ENCODE measurements at places on chromosomes 4 and X.

- no peak for DNase-seq
These were observed 542 bp downstream of the RNF150 start for GRCh38 chr4:141132709-141133145.

DNA sequence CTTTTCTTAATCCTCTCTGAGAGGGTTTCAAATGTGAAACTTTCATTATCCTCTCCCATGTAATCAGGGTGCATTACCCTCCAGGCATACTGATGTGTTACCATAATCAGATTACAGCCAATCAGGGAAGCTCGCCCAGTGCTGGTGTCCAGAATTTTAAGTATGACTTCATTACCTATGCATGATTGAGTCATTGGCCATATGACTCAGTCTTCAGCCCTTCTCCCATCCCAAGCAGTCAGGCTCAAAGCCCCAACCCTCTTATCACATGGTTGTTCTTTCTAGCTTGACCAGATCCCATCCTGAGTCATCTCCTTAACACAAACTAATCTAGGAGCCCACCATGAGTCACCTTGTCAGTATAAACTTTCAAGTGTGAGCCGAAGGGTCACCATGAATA lies 1668.1 kb upstream of the AGA start:
- DNase-seq = no peak

DNA sequence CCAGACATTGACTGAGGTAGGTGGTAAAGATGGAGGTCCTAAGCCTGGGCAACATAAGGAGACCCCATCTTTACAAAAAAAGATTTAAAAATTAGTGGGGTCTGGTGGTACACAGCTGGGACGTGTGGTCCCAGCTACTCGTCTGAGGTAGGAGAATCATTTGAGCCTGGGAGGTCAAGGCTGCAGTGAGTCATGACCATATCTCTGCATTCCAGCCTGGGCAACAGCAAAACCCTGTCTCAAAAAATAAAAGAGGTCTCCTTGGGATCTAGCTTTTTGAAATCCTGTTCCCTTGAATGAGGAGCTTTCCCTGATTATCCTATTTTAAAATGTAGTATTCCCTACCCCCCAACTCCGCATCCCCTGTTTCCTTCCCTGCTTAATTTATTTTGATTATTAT lies 78.7 kb upstream of the OGT start:
- no peak for DNase-seq

DNA sequence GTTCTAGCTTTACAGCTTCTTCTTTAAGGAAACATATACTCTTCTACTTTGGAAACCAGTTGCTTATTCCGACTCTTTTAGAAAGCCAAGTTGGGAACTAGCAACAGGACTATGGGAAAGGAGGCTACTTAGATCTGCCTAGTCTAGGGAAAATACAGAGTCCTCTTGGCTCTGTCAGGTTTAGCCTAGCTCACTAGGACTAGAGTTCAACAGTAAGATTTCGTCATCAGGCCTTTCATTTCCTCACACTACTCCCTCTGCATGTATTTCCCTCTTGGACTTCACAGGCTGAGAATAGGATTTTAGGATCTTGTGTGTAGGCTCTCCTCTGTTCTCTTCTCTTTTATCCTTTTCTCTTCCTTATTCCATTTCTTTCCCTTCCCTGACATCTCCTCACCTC lies 409.8 kb downstream of the AR start:
- no peak for DNase-seq

GRCh38 chr4:138728566-138728965 lies 287.0 kb upstream of the NOCT start:
- no peak for DNase-seq

GRCh38 chr4:137678796-137679195 lies 146.5 kb upstream of the PCDH18 start:
- no peak for DNase-seq

GRCh38 chrX:71976753-71977152 lies 66.1 kb downstream of the NHSL2 start:
- DNase-seq = no peak

DNA sequence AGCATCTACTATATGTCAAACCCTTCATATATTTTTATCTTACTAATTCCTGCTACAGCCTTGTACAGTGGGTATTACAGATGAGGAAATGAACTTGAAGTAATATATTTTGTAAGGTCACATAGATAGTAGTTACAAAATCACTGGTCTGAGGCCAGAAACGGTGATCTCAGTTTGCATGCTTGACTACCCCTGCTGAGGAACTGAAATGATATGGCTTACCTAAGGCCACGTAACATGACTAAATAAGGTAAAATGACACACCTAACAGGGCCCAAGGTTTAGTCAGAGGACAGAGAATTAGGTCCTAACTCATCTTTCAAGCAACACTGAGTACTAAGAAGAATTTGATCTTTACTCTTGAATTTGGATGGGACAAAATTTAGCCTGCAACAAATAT lies 1.5 kb upstream of the COMMD8 start:
- no peak for DNase-seq

DNA sequence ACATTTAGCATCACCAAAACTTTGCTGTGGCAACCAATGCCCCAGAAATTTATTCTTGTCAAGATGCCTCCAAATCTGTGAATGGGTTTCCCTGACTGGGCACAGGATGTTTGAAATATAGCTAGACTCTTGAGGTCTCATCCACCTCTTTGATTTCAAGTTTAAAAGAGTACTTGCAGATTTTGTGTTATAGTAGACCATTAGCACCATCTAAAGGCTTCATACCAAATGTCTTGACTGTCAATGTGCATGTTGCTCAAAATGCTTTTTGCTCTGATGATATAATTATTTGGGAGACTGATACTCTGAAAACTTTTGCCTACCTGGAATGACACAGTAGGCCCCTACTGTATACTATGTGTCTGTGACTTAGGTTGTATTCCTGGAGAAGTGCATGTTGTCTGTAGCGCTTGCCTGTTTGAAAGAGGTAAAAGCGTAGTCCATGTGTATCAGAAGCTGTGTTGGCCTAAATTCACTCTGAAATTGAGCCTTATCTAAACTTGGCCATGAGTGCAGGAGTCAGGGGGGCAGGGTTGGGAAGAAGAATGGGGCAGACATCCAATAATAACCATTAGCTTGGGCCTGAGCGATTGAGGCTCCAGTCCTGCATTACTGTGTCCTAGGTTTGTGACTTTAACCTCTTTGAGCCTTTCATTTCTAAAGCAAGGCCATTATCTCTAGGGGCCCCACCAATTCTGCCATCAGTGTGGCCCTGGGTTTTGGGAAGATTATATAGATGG lies 33.8 kb downstream of the NDP start:
- DNase-seq = no peak

- no peak for DNase-seq
These were observed 23.9 kb downstream of the APOO start for GRCh38 chrX:23883737-23884354.

DNA sequence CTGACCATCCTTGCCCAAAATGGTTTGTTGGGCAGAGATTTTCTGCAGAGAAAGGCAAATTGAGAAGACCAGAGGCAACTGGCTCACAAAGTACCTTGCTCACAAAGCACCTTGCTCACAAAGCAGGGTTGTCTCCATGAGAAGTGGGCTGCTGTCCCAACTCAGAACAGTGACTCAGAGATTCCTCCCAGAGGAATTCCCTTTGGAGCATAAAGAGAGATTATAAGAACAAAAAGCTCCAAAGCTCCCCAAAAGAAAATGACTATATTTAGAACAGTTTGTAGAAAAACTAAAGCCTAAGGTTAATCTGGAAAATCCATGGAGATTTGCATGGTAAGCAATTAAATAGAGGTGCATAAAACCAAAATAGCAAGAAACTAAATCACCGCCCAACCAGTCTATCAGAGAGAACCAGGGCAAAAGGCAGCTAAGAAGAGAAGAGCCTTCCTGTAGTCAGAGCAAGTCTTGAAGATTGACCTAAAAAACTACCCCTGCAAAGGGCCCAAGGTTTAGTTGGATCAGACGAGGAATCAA lies 731.4 kb downstream of the FAT4 start:
- no peak for DNase-seq

DNA sequence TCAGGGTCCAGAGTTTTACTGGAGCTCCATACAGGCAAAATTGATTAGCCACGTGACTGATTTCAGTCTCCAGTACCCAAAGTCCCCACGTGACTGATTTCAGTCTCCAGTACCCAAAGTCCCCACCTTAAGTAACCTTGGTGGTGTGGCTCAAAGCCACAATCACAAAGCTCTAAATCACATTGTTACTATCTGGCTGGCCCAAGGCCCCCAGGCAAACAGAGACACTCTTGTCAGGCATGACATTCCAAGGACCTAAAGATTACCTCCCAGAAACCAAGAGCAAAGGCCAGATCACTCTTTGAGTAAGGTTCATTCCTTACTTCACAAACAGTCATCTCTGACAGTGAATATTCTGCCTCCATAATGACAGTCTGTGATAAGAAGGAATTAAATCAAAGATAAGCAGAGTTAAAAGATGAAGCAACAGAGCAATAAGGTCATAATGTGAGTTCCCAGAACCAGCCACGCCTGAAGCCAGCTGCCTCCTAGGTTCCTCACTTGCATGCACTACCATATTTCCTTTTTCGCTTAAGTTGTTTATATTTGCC lies 78.5 kb downstream of the ANXA3 start:
- DNase-seq = no peak

- no peak for DNase-seq
These were observed 215.1 kb upstream of the HDX start for GRCh38 chrX:84717343-84717742.

DNA sequence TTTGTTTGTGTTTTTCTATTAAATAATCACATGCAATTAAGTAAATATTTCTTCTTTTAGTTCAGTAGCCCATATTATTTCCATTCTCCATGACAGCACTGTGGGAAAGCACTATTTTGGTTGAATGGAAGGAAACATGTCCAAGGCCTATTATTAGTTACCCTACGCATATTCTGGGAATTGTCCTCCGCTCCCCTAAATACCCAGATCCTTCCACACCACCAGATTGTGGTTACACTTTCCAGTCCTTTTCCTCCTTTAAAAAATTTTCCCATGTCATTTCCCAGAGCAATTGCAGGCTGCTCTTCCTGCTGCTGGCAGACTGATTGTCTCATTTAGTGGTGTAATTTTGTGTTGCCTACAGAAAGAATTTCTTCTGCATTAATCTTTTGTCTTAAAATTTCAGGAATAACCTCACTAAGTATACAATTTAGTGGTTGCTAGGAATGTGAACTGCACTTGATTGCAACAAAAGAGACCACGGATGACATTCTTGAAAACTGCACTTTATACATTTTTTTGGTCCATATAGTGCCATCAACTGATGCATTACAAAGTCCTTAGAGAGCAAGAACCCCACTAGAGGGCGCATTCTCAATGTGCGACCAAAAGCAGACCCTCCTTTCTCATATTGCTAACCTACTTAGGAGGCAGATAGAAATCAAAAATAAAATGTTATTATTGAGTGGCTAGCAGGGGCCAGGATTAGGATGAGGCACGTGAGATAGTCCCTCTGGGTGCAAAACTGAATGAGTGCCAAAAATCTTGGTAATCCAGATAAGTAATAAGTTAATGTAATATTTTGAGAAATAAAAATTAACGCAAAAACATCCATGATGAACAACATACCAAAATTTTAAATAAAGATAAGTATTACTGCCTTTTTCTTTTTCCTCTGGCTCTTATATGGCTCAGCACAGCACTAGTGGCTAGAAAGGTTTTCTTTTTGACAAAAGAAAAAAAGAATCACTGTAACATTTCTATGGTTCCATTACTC lies 98.8 kb upstream of the IQCM start:
- DNase-seq = no peak

GRCh38 chrX:64229154-64229553 lies 1.3 kb downstream of the ASB12 start:
- DNase-seq = no peak

- DNase-seq = no peak
These were observed 7.2 kb downstream of the ZNF827 start for GRCh38 chr4:145931403-145931802.

GRCh38 chr4:178799204-178799603 lies 1357.0 kb upstream of the AGA start:
- no peak for DNase-seq

DNA sequence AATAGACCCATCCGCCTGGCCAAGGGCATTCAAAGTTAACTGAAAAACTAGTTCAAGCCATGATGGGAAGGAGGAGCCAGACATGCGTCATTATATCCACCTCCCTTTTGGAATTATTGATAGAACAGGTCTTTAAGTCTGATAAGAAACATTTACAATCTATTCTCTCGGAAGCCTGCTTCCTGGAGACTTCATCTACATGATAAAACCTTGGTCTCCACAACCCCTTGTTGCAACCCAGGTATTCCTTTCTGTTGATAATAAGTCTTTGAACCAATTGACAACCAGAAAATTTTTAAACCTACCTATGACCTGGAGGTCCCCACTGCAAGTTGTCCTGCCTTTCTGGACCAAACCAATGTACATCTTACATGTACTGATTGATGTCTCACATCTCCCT lies 451.3 kb downstream of the NAF1 start:
- DNase-seq = no peak

DNA sequence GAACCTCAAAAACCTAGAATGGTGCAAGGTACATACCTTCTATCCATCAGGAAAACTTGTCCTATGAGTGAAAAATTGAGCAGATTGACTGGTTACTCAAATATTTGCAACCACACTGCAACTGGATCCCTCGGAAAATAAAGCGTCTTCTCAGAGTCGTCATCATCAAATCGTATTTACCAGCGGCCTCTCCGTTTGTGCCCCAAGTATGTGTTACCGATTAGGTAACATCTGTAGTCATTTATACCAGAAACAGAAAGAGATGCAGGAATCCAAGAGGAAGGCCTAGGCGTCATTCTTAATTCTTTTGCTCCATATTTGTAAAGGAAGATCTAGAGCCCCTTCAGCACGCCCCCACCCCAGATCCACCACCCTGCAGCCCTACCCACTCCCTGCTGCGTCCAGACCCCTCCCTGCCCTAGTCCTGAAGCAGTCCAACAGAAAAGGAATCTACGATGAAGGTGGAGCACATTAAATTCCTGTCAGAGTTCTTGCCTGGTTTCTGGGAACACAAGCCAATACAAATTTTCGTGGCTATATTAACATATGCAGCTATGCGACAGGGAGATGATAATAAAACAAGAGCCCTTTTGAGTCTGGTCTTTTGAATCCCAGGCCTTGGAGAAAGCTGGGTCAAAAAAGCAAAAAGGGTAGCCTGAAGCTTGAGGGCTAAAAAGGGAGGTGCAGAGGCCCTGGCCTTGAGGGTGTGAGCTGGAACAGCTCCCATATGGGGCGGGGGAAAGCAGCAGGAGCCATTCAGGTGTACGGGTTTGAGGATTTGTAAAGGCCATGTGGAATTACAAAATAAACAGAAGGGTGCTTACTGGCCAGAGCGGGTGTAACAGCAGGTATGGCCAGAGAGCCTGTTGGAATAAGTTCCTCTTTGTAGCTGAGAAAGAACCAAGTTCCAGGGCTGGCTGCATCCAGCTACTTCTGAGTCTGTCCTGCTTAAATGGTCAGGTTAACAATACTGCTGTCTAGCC lies 77.0 kb downstream of the ZNF827 start:
- DNase-seq = no peak

Measured in activated T-helper 1 cell treated with anti-CD3 and anti-CD28 coated beads, Interleukin-2, amount 50 U/mL, for 16 hours (primary cell).